ENCODE measurements at places on chromosomes 7 and 10.

DNA sequence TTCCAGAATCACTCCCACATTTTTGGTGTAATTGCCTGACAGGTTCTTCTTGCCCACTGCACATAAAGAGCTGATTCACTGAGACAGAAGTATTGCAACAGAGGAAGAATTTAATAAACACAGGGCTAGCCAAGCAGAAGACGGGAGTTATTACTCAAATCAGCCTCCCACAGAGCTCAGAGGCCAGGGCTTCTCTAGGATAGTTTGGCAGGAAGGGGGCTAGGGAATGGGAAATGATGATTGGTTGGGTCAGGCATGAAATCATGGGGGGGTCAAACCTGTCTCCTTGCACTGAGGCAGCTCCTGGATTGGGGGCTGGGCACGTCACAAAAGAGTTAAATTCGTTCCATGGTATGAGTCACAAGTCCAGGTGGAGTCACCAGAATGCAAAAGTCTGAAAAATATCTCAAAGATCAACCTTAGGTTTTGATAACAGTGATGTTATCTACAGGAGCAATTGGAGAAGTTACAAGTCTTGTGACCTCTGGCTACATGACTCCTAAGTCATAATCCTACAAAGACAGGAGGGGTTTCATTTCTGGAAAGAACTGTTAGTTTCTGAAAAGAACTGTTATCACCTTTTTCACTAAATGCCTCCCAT lies 30.2 kb upstream of the ERCC6 start:
- DNase-seq = no peak

GRCh38 chr7:101598986-101599771 lies 29.9 kb downstream of the MYL10 start:
- no peak for DNase-seq

DNA sequence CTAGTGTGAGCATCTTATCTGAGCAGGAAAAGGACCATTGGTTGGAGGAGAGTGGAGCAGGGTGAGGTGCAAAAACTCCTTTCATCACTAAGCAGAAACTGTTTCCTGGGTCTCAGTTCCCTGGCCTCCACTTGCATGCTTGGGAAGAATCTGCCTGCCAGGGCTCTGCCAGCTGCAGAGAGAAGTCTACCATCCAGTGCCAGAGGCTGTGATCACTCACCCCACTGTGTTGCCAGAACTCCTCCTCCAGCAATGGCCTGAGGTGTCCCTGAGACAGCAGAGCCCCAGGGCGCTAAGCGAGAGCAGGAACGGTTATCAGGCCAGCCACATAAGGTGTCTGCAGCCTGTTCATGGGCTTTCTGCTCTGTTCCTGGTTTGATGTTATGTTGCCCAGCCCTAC lies 991.4 kb downstream of the CCSER2 start:
- DNase-seq = no peak

DNA sequence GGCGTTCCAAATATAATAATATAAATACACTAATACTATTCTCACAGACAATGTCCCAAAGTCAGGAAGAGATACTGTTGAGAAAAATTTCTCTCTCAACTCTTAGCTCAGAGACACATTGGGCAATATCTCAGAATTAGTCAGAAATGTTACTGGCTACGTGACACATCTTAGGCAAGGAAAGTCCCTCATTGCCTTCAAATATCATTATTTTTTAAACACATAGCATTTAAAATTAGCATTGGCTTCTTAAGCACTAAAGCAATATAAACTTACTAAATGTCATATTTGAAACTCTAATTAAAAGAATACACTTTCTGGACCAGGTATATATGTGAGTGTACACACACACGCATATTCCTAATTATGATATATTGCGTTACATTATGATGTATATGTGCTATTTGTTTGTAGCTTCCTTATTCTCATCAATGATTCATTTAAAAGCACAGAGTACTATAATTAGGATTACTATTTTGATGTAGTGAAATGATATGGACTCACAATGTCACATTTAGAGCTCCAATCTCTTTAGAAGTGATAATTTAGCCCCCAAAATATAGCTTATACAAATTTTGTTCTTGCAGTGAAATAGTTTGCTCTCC lies 255.8 kb downstream of the TWIST1 start:
- DNase-seq = no peak

GRCh38 chr7:50309721-50310120 lies 5.2 kb downstream of the IKZF1 start:
- no peak for DNase-seq

- no peak for DNase-seq
These were observed 702 bp downstream of the TMEM130 start for GRCh38 chr7:98869027-98869596.

DNA sequence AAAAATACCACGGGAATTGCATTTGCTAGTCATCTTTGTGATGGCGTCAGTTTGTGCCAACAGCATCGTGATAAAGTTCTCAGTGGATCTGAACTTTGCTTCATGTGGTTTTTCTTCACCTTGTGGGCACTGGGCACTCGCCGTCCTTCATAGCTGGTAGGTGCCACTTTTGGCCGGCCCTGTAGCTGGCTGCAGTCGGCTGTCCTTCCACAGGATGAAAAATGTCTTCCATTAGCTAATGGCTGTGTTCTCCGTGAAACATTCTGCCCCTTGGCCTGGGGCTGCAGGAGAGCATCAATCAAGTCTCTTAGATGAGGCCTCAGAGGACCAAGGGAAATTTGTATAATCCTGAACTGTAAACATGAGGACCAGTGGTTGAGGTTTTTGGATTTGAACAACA lies 145.3 kb downstream of the DYNC1I1 start:
- no peak for DNase-seq

DNA sequence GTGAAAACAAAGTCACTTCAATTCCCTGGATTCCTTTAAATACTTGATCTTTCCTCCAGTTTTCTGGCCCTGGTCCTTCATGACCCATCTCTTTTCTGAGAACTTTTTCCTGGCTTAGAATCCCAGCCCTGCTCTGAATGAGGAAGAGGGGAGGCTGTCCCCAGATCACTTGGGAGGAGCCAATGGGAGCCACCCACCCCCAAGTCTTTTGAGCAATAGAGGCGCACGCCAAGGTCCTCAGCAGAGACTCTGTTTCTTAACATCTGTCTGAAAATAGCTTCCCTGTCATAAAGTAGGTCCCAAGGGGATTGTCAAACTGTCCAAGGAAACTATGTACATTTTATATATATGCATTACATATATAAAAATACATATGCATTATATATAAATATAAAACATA lies 126.8 kb downstream of the ADRA2A start:
- DNase-seq = no peak

DNA sequence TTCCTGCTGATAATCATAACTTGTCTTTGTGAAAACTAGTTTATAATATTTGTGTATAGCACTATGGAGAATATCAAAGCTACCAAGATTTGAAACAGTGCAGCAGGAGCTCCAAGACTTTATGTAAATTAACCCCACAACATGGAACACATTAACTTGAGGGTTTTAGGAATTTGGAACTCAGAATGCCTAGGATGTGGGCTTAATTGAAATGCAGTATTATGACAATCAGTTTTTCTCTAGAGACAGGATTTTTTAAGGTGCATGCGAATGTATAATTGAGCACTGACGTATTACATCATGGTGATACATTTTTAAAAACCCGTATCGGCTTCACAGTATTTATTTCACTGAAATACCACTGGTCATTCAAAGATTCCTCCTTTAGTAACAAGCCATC lies 313.1 kb upstream of the DGKB start:
- no peak for DNase-seq

DNA sequence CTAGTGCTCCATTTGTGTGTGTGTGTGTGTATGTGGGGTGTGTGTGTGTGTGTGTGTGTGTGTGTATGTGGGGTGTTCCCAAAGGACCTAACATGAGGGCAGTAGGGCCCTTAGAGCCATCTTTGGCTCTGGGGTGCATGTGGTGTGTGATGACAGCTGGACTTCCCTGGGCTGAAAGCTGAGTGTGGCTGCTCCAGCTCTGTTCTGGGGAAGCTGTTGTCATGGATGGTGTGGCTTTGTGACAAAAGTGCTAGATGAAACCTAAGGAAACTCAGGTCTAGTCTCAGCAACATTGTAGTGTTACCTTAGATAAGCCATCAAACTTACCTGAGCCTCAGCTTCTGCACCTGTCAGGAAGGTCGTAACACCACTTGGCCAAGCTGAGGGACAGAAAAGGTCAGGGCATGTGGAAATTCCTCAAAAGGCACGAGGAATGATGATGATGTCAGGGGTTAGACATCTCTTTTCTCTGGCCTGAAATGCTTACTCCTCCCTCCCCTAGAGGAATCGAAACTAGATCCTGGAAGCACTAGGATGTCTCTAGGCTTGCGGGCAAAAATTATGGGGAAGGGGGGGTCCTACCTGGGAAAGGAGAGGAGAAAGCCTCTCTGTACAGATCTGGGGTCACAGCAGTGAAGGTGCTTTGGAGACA lies 115.4 kb downstream of the RPS24 start:
- no peak for DNase-seq

- no peak for DNase-seq
These were observed 175.3 kb upstream of the RHEB start for GRCh38 chr7:151694828-151695580.

- no peak for DNase-seq
These were observed 401.2 kb downstream of the THSD7A start for GRCh38 chr7:11430841-11431240.

GRCh38 chr10:110511734-110512449 lies 14.2 kb downstream of the DUSP5 start:
- no peak for DNase-seq

DNA sequence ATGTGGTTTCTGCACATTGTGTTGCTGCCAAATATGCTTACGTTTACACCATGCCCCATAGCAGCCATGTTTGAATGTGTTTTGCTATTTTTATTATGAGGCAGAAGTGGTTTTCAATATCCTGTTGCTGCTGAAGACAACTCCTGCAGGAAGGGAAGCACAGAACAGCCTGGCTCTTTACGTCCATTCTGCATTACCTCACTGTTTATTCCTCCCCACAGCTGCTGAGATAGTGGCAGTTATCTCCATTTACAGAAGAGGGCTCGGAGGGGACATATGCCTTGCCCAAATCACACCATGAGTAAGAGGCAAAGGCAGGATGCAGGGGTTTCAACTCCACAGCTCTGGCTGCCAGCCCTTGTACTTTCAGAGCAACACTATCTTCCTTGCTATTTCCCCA lies 35.3 kb downstream of the PLPP4 start:
- DNase-seq = no peak

DNA sequence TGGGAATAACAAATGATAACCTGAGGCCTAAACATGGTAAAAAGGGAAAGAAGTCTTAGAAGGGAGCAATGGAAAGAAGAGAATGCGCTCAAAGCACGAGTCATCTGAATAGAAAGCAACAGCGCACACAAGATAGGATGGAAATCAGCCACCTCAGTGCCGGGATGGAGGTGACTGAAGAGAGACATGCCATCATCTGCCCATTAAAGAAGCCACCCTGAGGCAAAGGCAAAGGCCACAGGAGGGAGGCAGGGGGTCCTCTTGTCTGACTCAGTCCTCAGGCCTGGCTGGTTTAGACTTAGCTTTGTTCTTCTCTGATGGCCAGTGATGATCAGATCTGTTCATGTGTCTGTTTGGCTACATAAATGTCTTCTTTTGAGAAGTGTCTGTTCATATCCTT lies 180.6 kb downstream of the CHCHD3 start:
- DNase-seq = no peak

- DNase-seq = no peak
These were observed 48.0 kb downstream of the CREB3L2 start for GRCh38 chr7:137953665-137954470.

- DNase-seq = no peak
These were observed 167.7 kb downstream of the EMX2 start for GRCh38 chr10:117710181-117710798.

DNA sequence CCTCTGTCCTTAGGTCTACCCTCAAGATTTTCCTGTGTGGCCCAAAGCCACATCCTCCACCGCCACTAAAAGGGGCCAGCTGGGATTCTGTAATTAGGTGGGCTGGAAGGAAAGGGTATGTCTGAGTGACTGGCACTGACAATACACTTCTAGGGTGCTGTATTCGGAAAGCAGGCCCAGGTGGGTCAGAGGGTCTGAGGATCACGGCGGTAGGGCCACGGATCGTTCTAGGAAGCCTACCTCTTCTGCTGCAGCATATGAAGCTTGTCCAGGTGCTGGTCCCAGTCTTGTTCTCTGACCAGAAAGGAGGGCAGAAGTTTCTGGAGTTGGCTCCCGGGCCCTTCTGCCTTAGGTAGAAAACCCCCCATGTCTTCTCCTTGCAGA lies 462 bp downstream of the TRPV5 start:
- no peak for DNase-seq

DNA sequence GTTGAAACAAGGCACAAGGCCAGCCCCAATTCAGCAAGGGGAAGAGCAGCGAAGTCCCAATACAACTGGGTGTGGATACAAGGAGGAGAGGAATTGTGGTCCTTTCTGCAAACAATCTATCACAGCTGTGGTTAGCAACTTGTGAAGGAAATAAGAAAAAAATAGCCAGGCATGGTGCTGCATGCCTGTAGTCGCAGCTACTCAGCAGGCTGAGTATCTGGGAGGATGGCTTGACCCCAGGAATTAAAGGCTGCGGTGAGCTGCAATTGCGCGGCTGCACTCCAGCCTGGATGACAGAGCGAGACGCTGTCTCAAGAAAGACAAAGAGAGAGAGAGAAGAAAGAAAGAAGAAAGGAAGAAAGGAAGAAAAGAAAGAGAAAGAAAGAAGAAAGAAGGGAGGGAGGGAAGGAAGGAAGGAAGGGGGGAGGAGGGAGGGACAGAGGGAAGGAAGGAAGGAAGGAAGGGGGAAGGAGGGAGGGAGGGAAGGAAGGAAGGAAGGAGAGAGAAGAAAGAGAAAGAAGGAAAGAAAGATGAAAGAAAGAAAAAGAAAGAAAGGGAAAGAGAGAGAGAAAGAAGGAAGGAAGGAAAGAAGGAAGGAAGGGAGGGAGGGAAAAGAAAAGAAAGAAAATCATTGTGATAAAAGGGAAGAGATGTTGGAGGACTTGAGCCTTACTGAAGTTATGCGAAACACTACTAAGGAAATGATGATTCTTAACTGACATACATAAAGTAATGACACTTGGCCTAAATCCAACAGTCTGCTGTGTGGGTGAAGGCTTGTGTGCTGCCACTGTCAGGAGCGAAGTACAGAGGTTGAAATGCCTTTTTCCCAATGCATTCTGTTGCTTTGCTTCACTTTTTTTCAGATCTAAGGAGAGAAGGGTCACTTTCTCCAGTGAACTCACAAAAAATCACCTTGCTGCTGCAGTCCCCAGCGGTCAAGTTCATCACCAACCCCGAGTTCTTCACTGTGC lies 117.0 kb upstream of the STK17A start:
- no peak for DNase-seq

GRCh38 chr7:128197989-128198580 lies 43.0 kb upstream of the LEP start:
- no peak for DNase-seq

DNA sequence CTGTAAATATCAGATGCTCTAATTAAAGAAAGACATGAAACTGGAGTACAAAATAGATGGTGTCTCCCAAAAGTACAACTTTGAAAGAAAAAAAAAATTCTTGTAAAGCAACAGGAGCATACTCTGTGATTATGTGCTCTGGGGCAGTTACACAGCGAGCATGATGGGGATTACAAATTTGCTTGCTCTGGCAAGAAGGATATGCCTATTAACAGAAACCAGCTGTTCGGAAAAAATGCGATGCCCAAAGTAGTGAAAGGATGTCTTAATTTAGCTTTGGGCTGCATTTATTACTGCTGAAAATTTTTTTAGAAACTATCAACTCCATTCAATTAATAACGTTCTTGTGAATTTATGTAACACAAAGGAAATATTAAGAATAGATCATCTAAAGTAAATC lies 256.9 kb upstream of the TPK1 start:
- no peak for DNase-seq

GRCh38 chr7:55124989-55125875 lies 106.4 kb downstream of the EGFR start:
- DNase-seq = no peak
